Breast epithelium (tissue), 4 donors: ENCODE measurements at places on chromosomes 5 and 9.

DNA sequence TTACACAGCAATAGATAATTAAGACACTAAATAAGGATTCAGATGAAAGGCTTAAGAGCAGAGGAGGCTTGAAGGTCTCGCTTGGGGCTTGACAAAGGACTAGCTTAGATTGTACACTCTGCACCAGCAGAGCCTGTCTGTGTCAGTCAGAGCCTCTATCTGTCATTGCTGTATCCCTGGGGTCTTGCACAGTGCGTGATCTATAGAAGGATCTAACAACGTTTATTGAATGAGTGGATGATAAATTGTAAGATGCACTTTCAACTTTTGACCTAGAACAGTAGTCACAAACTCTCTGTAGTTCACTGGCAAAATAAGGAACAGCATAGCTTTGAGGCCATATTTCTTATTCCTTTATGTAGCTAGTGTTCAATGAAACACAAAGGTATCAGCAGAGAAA, 173.5 kb downstream of the ENTREP1 start:
- DNase-seq, result no peak

DNA sequence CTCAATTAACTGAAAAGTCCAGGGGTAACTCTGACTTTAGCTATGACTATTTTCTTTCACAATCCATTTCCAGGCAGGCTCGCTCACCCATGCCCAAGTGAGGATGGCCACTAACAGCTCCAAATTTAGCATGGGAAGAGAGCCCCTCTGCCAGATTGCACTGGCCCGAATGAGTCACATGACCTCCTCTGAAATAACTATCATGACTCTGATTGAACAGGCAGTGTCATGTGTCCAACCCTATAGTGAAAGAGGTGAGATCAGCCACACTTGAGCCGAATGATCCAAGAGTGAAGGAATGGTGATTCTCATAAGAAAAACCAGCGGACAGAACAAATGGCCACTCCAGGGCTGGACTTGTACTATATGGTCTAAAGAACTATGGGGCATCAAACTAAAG, 242.3 kb downstream of the NSG2 start:
- DNase-seq, result no peak

DNA sequence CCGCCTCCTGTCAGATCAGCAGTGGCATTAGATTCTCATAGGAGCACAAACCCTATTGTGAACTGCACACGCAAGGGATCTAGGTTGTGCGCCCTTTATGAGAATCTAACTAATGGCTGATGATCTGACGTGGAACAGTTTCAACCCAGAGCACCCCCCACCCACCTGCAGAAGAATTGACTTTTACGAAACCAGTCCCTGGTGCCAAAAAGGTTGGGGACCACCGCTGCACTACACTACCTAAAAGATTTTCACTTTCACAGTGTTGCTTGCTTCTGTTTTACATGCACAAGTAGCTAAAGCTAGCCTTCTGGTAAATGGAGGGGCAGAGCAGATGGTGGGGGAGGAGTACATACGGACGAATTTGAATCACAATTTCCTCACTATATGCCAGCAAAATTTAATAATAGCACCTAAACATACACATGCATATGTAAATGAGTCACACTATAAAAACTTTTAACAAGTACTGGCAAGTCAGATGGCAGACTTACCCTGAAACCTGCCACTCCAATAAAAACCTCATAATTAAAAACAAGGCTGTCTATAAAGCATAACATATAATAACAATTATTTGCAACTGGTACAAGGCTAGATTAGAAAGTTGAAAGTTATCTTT, 24.0 kb upstream of the CDKN2B start:
- DNase-seq, result no peak

GRCh38 chr9:134163371-134164196, 780 bp downstream of the RNU6ATAC start:
- no peak for DNase-seq

GRCh38 chr9:68702493-68702892, 2.5 kb upstream of the PIP5K1B start:
- no peak for DNase-seq

- DNase-seq, result peak; percentile 52
Observed at GRCh38 chr5:180161420-180162303, 47.3 kb downstream of the RASGEF1C start.

- no peak for DNase-seq
Observed at GRCh38 chr9:123033352-123033751, at the start of gene GPR21. Gene GPR21 (plus strand): TSS chr9:123033667. CDS start chr9:123034567, 900 bp downstream.

DNA sequence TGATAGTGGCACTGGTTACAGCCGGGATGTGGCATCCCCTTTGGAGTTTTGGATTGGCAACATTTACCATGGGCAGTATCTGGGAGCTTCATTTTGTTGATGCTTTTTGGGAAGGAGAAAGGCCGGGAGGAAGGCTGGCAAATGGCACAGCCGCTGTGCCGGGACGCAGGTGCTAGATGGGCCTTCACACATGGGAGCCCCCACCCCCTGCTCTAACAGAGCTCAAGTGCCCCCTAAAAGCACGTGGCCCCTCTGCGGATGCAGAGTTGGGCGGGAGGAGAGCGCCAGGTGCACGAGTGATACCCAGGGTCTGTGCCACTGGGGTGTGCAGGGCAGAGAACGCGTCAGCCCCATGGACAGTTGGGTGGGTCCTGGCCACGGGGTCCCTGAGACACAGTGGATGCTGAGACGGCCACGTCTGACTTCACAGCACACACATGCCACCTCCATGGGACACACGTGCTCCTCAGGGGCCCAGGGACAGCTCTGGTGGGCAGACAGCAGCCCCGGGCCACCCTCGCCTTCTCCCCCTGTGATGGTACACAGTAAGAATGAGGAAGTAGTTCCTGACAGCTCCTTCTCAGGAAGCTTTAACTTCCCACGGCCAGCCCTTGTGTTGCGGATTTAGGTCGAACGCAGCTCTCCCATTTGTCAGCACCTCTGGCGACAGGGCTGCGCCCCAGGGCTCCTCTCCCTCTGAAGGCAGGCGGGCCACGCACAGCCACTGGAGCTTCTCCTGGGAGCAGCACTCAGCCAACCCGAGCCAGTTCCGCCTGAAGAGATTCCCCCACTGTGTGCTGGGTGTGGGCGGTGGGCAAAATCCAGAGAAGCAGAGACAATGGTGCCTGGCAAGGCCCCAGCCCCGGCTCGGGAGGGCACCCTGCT, 10.8 kb downstream of the SLC9A3 start:
- no peak for DNase-seq

DNA sequence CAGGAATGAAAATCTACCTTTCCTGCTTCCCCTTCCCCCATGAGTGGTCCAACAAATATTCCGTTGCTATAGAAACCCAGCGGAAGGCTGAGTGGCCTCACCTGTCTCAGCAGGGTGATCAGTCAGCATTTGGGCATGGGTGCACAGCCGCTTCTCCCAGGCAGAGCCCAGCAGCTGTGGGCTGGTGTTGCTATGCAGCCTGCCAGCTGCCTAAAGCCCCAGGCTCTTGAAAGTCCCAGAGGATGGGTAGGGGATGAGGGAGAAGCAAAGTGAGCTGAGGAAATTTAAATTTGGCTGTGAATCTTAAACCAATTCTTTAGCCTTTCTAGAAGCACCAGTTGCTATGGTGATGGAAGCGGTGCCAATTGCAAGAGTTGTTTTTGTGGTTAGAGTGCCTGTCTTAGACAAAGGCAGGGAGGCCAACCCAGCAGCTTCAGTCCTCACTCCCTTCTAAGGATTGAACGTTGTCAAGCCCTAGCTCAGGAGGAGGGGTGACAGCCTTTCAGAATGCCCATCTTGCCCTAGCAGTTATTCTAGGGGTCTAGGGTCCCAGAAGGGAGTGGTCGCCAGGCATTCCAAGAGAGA, 151.5 kb upstream of the PITX1 start:
- no peak for DNase-seq

- DNase-seq, result no peak
Observed at GRCh38 chr9:1216532-1216931, 166.4 kb downstream of the DMRT2 start.

DNA sequence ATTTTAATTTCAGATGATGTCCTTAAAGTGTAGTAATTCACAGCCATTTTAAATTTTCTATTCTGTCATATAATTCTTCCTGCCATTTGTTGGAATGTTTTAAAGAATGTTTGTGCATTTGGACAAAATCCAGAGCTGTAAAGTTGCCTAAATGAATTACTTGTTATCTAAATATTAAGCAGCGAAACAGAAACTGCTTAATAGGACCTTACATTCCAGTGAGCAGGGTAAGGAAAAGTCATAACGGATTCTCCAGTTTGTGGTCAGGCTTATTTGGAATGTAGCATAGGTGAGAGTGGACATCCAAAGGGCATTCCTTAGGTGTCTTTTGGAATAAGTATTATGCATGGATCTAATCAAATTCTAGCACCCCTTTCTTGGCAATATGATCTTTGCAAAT, 410.4 kb upstream of the PTPRD start:
- no peak for DNase-seq

DNA sequence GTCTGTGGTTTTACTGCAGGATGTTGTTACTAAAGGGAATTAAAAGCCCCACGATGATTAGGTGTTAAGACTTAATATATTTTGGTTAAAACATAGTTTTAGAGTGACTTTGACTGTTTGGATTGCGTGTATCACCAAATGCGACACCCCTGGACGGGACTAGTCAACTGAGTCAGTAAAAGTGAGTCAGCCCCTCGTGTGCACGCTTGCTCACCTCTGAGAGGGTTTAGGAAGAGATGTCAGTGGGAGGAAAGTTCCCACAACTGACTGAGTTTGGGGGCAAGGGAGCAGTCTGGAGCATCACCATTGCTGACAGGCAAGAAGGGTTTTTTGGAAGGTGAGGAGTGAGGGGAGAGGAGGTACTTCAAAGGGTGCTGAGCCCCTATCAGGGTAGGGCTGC, 14.4 kb upstream of the DMRT3 start:
- no peak for DNase-seq

- no peak for DNase-seq
Observed at GRCh38 chr5:132635873-132636272, 22.1 kb upstream of the IL13 start.

GRCh38 chr5:135861641-135862040, 27.2 kb downstream of the SLC25A48 start:
- no peak for DNase-seq

- DNase-seq, result no peak
Observed at GRCh38 chr9:97560154-97560553, 58.7 kb downstream of the TMOD1 start.

- DNase-seq, result peak; percentile 85
Observed at GRCh38 chr5:116574367-116575325, at the start of gene SEMA6A. Gene SEMA6A (minus strand): TSS chr5:116574823. CDS start chr5:116504944, 69,879 bp downstream.

- no peak for DNase-seq
Observed at GRCh38 chr9:130058887-130059286, 5.2 kb downstream of the GPR107 start.

GRCh38 chr9:38681747-38682227, 38.1 kb downstream of the FAM240B start:
- DNase-seq, result no peak

GRCh38 chr9:120212853-120213200, 367.1 kb downstream of the CDK5RAP2 start:
- DNase-seq, result no peak

- no peak for DNase-seq
Observed at GRCh38 chr5:90289837-90290236, 119.7 kb downstream of the CETN3 start.
